ENCODE measurements at places on chromosomes 1 and 21. TPM values are rescaled to one million over a fixed set of nuclear protein-coding genes. Genes with fewer than 3 reads are reported as not detected.

DNA sequence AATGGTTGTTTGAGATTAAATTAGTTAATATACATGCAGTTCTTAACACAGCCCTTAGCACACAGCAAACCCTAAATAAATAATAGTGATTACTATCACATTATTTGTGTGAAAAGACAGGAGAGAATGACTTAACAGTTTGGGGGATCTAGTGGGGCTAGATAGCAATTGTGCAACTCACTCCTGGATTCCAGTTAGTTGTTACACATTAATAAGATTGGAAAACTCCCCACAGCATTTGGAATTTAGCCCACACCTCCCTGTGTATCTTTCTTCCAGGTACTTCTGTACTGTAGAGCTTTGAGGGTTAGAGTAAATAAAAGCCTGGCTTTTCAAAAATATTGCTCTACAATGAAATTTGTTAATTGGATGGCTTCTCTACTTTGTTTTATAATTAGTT lies 93.2 kb downstream of the KCTD3 start:
- no peak for DNase-seq

GRCh38 chr1:186679924-186680244 lies 339 bp downstream of the PTGS2 start:
- DNase-seq = no peak

DNA sequence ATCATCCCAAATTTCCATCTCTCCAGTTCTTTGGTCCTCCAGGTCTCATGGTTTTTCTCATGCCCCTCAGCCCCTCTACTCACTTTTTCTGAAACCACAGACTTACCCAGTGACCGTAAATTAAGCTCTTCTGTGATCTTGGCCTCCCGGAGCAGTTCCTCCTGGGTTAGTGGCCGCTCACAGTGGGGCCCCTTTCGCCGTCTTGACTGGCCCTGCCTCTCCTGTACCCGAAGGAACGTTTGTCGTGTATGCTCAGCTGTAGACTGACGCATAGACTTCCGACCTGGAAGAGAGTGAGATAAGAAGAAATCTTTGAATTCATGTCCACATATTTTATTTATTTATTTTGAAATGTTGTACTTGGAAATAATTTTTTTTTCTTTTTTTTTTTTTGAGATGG lies 5.8 kb downstream of the VPS72 start:
- DNase-seq = no peak

DNA sequence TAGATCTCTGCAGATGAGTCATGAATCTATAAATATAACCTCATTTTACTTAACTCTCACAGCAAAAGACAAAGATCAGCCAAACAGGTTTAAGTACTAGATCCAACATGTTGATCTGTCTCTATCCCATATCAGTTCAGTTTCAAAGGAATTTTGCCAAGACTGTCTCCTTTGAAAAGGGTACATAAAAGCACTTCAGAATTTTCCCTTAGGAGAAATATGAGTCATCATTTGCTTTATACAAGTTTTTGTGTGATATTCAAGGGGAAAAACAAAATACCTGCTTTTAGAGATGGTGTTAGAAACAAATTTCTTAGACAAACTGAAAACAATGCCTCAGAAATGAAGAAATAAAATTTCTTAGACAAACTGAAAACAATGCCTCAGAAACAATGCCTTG lies 73.5 kb upstream of the LRRC7 start:
- DNase-seq = no peak

GRCh38 chr1:9239622-9240401 lies 5.2 kb downstream of the H6PD start:
- peak; percentile 94 for DNase-seq

- DNase-seq = no peak
Measured at GRCh38 chr1:190001187-190001586, 476.5 kb downstream of the BRINP3 start.

- no peak for DNase-seq
Measured at GRCh38 chr1:160639652-160640051, 7.2 kb downstream of the SLAMF1 start.

GRCh38 chr1:57124768-57125446 lies 159.1 kb upstream of the C8B start:
- no peak for DNase-seq

GRCh38 chr21:45102391-45102932 lies 28.1 kb downstream of the ADARB1 start:
- DNase-seq = no peak

DNA sequence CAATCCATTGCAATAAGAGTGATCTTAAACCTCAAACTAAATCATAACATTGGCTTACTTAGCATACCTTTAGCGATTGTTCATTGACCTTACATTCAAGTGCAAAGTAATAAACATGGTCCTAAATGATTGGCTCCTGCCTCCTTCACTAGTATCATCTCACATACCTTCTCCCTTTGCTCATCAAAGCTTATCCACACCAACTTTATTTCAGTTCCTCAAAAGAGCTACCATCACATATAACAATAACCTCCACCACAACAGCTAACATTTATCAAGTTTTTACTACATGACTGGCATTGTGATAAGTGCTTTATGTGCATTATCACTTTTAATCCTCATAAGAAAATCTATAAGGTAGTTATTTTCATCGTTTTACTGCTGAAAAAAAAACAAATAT lies 198.8 kb downstream of the COL24A1 start:
- no peak for DNase-seq

GRCh38 chr1:16093611-16094010 lies 20.2 kb upstream of the FAM131C start:
- no peak for DNase-seq

DNA sequence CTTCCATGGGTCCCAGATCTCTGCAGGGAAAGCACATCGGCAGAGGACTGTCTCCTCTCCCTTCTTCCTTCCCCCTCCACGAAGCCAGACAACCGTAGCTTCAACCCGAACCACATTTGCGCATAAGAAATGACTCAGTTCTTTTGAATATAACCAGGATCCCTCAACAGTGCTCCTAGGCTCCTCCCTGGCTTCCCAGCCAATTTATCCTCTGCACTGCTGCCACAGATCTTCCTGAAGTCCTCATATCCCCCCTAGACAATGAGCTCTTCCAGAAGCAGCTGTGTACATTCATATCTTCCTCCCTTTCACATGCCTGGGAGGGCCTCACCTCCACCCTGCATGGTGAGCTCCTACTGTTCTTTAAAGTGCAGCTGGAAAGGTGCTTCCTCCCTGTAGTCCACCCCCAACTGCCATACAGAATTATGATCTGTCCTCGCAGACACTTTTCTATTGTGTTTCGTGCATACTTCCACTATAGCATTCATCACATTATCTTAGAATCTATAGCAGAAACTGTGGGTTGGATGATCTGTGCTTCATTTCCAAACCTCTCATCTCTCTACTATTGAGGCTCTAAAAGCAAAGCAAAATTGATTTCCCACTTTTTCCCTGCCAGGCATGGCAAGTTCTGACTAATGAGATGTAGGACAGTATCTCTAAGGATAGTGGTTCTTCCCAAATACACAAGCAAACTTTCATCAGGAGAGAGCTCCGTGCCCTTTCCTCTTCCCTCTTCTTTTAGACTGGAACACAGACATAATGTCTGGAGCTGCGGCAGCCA lies 179.3 kb upstream of the HMGB4 start:
- peak; percentile 70 for DNase-seq

DNA sequence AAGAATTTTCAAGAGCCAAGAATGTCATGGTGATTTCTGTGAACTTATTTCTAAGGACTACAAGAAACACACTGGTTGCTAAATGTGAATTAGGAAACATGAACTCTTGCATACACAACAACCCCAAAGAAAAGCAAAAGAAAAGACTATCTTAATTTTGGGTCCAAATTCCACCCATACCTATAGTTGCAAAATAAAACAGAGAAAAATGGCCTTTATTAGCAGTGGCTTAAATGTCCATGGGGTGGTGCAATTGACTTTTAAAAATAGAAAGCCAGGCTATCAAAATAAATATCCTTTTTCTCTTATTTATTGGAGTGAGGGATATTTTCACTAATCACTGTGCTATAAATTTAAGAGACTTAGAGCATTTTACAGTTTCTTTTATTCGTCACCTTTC lies 80.9 kb upstream of the DPYD start:
- no peak for DNase-seq

GRCh38 chr1:84853741-84854721 lies 39.0 kb downstream of the LPAR3 start:
- DNase-seq = peak; percentile 87

DNA sequence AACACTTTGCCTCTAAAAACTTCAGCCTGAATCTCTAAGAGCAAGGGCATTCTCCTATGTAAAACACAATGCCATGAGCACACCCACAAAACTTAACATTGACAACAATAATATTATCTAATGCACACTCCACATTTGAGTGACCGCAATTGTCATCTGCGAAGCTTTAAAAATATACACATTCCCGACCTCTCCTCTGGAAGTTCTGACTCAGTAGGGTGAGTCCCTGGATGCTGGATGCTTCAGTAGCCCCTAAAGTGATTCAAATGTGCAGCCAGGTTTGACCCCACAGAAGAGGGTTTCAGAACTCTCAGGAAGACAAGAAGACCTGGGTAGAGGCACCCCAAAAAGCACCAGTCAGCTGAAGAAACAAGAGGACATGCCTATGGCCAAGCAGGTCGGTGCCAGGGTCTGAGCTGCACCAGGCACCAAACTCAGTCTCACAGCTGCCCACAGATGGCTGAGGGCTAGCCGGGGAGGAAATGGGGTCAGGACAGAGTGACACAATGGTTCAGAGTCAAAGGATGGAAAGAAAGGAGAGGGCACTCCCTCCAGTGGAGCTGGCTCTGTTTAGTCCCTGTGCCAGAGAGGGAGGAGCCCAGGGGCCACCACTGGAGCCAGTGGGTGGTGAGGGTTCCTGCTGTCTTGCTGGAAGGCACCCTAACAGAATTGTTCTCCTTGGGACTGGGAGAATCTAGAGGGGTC lies 17.4 kb downstream of the PIK3C2B start:
- no peak for DNase-seq

- DNase-seq = no peak
Measured at GRCh38 chr1:160206421-160207117, 1.4 kb downstream of the PEA15 start.

- no peak for DNase-seq
Measured at GRCh38 chr1:190029441-190029840, 448.2 kb downstream of the BRINP3 start.

DNA sequence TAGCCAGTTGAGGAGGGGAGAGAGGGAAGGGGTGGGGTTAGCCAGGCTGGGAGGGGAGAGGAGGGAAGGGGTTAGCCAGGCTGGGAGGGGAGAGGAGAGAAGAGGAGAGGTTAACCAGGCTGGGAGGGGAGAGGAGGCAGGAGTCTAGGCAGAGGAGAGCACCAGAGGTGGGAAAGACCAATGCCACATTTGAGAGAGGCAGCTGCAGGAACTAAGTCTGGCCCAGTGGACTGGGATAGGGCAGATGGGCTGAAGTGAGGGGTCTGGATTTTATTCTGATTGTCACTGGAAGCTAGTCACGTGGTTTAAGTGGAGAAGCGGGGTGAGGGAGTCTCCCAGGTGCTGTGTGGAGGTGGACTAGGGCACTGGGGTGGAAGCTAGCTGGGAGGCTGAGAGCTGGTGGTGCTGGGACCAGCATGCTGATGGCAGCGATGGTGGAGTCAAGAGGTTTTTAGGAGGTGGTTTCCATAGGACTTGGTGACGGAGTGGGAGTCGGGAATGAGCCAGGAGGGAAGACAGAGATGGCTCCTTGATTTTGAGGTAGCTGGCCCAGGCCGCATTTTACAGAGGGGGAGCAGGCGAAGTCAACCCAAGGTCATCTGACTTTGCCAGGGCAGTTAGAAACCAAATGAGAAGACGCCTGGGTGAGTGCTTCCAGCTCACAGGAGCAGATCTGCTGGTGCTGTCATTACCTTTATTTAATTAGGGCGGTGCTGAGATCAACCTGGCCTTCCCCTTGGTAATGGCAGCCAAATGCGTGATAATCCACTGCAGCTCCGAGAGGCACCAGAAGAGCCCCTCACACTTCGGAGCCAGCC lies 42.8 kb downstream of the DISP3 start:
- DNase-seq = no peak

DNA sequence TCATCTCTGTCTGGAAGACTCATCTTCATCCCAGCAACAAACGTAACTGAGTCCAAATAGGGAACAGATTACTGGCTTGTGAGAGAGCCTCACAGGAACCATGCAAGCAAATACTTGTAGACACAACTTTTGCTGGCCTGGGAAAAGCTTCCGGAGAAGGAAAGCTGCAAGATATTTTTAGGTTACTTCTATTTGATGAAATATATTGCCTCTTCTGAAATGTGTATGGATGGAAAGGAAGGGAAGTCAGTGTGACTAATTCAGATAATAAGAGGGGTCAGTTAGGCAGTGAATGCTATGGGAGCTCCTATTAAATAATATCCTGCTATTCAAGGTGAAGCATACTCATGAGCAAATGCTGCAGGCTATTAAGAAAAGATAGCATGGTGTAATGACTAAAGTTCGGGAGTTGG lies 20.4 kb upstream of the FGGY start:
- DNase-seq = no peak

DNA sequence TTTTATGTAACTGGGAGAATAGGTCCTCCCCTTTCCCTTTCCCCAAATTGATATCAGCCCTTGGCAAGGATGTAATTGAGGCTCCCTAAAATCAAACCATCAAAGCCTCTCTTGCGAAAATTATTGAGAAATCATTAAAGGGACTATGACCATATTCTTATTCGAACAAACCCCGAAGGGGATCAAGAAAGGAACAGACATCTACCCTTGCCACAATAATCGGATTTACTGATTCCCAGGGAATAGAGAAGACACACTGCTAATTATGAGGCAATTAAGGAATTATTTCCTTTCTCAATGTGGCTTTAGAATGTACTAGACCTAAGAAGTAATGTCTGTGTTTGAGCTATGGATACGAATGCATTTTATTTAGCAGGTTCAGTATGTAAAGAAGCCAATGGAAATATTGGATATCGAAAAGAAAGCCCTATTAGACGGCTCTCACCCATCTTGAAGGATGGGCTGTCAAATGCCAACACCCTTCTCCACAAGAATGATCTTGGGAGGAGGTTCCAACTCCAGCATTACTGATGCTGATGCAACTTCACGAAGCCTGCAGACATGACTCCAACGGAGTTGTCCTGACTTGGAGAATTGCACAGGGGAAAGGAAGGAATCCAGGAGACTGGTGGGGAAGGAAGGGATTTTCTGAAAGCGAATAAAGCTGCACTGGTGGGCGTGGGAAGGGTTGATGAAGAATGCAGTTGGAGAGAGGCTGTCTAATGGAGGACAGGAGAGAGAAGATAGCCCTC lies 11.6 kb upstream of the PTPRF start:
- DNase-seq = no peak

LCE1F gene
- total RNA-seq = not detected

AMY1C gene
- not detected for total RNA-seq

ITGB2 gene
- 53.9 TPM for total RNA-seq
